Posterior vena cava (tissue), 2 donors: ENCODE measurements at places on chromosomes 11 and 22. TPM values are rescaled to one million over a fixed set of nuclear protein-coding genes. Genes with fewer than 3 reads are reported as not detected.

The DDX25 gene
- total RNA-seq = not detected

The TP53AIP1 gene
- not detected for total RNA-seq

The SLC22A25 gene
- not detected for total RNA-seq

The GAB4 gene
- not detected for total RNA-seq

The AMOTL1 gene
- total RNA-seq = 78.9 TPM

The SELENOH gene
- total RNA-seq = 61.8 TPM

The IL10RA gene
- 12.1 TPM for total RNA-seq

The PTS gene
- 44.2 TPM for total RNA-seq

The TRIM51 gene
- total RNA-seq = not detected

The FJX1 gene
- 5.8 TPM for total RNA-seq

The ABTB2 gene
- 8.6 TPM for total RNA-seq

GRCh38 chr22:48396785-48397530 lies 1430.7 kb downstream of the BRD1 start:
- no peak for DNase-seq

DNA sequence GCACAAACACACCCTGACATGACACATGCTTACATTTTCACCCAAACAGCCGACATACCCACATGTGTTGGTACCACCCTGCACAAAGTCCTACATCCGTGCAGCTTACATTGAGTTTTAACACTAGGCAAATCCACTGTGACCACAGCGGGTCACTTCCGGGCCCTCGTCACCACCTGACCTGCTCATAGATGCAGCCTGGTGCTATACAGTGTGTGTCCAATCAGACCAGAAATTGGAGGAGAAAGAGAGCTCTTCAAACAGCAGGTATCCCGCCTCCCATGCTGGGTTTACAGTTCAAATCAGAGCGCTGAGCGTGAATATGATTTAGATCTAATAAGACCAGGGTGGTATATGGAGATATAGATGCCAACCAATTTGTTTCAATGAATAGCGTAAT lies 35.4 kb downstream of the PHF21B start:
- DNase-seq = no peak

- no peak for DNase-seq
Measured at GRCh38 chr11:102117472-102118113, 7.3 kb downstream of the YAP1 start.

DNA sequence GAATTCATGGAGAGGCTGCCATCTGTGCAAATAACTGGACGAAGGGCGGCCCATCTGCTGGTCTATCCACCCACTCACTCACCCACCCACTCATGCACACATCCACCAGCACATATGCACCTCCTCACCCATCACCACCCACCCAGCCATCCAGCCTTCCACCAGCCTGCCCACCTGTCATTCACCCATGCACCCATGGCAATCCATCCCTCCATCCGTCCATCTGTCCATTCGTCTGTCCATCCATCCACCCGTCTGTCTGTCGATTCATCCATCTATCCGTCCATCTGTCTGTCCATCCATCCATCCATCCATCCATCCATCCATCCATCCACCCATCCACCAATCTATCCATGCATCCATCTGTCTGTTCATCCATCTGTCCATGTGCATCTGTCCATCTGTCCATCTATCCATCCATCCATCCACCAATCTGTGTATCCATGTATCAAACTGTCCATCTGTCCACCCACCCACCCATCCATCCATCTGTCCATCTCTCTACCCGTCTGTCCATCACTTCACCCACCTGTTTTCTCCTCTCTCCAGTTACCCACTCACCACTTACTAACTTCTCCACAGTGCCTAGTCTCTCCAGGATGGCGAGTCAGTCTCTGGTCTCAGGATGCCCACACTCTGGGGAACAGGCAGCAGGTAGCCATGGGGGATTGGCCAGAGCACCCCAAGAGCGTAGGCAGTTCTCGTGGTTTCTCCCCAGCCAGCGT lies 8.9 kb downstream of the TRPM5 start:
- DNase-seq = no peak

DNA sequence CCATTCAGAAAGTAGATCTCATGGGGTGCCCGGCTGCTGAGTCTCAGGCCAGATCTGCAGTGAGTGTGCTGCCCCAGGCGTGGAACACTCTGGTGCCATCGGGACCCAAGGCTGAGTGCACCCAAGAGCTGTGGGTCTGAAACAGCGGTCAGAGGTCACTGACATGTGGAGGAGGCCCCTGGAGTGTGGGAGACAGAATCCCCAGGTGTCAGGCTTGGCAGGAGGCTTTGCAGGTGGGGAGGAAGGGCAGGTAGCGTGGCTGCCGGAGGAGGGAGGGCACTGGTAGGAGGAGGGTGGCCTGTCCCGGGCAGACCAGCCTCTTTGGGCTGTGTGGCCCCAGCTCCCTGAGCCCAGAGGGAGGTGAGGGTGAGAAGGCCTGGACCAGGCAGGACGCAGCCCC lies 31.7 kb upstream of the KRTAP5-6 start:
- DNase-seq = peak; percentile 37

- no peak for DNase-seq
Measured at GRCh38 chr11:2173761-2174160, 2.1 kb upstream of the TH start.

- no peak for DNase-seq
Measured at GRCh38 chr11:12817681-12818332, 143.6 kb downstream of the TEAD1 start.

DNA sequence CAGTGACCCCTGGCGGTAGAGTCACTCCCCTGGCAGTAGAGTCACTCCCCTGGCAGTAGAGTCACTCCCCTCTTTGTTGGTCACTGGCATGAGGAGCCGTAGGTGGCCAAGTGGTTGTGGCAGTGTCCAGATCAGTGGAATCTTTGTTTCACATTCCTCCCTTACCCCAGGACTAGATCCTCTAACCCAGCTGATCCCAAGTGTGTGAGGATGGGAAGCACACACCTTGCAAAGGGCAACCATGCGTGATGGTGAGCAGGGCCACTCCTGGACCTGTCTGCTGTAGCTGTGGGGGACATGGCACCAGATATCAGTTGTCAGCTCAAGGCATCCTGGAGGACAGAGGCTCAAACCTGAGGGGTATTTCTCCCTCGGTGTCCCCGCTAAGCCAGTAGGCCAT lies 37.8 kb downstream of the OSBP2 start:
- DNase-seq = no peak

- no peak for DNase-seq
Measured at GRCh38 chr11:10930224-10930971, 72.5 kb upstream of the ZBED5 start.

DNA sequence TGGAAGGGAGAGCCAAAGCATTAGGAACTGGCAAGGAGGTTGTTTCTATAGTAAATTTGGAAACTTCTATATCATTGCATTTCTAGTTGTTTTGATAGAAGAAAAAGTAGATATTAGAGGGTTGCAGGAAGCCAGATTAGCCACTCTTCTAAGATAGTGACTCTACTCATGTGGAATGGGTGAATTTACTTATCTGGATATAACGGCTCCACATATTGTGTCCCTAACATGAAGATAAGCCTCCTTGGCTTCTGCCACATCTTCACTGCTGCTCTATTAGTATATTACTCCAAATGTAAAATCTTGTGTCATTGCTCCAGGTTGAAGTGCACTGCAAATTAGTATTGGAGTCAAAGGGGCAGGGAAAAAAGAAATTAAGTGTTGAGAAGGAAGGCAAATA lies 283.3 kb downstream of the CASP12 start:
- DNase-seq = no peak

- no peak for DNase-seq
Measured at GRCh38 chr11:2758751-2759150, 59.0 kb upstream of the KCNQ1OT1 start.

DNA sequence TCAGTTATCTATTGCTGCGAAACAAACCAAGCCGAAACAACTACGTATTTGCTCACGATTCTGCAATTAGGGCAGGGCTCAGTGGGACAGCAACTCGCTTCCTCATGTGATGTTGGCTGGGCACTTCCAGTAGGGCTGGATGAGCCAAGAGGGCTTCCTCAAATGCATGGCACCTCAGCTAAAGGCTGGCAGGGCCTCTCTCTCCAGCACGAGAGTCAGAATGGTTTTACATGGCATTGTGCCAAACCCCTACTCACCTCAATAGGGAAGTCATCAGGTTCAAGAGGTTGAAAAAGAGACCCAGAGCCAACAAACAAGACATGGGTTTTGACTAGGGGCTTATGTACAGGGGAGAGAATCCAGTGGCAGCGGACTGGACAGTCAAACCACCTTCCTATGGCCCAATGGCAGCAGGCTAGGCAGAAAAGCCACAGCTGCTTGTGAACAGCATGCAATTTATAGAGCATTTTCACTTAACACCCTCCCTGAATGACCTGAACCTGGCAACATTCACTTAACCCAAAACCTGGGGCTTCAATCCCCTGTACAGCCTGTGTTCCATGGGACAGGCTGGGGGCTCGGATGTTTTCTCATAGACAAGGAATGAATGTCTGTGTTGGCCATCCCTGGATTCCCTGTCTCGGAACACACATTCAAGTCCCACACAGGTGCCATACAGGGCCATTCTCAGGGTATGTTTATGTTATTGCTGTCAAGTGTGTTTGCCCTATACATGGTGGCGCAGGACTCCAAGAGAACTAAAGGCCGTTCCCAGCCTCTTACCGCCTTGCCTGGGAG lies 154.2 kb upstream of the NAV2 start:
- no peak for DNase-seq

DNA sequence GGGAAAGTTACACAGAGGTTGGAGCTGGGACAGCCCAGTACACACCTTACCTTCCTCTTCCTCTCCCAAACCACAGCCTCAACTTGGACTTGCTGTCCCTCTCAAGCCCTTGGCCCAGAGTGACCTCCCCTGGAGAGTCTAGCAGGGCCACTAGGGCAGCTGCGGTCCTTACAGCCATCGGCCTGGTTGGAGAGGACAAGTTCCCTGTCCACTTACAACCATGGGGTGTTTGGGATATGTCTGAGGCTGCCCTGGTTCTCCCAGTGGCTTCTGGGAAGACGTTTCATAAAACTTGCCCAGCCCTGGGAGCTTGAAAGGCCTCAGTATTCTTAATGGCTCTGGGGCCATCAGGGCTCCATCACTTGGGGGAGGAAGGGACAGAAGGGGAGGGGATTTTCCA lies 13.1 kb upstream of the DGKZ start:
- DNase-seq = no peak

GRCh38 chr11:91904792-91905785 lies 319.5 kb upstream of the FAT3 start:
- DNase-seq = no peak

DNA sequence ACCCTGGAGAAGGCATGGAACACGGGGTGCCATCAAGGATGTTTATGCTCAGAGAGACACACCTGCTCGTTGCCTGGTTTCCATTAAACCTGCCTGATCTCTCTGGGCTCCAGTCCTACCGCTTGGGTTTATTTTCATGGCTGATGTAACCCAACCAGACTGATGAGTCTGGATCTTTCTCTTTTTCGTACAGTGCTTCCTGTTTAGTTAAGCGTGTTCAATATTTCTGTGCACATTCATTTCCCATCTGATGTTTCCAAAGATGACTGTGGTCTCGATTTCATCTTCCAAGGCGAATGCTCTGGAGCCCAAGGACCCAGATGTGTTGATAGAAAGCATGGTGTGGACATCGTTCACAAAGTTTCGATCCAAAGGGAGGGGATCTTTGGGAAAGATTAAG lies 84.3 kb downstream of the SNX19 start:
- no peak for DNase-seq

- no peak for DNase-seq
Measured at GRCh38 chr11:18578975-18579598, 9.4 kb downstream of the UEVLD start.

DNA sequence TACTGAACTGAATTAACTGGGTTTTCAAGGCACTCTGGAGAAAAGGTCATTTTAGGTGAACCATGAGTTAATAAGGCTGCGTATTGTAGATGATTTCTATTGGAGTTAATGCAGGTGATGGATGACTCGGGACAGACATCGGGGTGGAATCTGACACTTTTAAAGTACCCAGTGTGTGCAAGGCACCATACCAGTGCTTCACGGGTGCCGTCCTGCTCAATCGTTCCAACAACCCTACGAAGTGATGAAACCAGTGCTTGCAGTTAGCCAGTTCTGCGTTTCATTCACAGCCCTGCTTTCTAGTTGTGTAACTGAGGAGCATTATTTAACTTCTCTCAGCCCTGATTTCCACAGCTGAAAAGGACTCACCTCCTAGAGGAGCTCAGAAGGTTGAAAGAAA lies 216.5 kb downstream of the BARX2 start:
- DNase-seq = no peak

DNA sequence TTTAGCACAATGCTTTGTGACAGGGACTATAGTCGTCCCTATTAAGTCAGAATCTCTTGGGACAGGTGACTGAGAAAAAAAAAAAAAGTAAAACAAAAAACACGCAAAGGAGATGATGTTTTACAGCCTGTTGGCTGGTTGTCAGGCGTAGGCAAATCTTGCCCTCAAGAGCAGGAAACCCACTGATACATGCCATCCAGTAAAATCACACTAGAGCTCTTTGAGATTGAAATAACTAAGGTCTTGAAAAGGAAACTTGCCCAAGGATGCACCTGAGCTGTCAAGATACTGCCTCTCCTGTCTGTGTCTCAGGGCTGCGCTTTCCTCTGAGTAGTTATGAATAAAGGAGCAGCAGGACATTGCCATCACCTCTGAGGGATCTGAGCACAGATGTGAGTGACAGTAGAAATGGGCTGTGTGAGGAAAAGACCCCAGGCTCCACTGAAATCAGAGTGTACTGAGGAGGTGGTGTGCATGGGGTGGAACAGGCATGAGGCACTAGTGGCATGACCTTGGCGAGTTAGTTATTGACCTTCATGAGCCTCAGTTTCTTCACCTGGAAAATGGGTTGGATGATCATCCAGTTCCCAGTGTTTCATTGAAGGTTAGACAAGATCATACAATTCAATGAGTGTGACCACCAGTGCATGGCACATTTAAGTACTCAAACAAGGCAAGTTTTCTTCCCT lies 23.3 kb downstream of the MICAL2 start:
- DNase-seq = no peak

GRCh38 chr22:48494968-48495750 lies 1332.5 kb downstream of the BRD1 start:
- peak; percentile 66 for DNase-seq

DNA sequence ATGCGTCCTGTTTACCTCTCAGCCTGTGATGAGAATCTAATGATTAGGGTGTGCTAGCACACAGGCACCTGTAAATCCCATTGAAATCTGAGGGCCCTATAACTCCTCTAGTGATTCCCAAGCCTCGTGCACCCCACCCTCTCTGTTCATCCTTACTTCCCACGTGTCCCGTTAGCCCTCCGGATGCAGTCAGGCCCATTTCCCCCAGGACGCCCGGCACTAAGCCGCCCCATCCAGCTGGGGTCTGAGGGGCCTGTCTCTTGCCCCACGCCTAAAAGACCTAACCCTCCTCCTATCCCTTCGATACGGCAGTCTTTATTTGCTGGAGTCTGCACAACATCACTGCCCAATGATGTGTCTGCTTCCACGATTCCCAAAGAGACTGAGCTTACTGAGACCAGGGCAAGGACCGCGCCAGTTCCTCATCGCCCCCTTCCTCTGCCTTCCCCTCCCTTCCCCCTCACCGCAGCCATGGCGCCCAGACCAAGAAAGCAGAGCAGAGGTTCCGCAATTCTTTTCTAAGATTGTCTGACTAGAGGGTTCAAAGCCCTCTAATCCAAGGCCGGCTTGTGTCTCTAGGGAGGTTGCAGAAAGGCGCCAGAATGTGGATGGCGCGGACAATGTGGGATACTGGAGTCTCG lies 1.1 kb upstream of the FADS2 start:
- DNase-seq = peak; percentile 86

GRCh38 chr11:1759151-1759850 lies 4.4 kb downstream of the CTSD start:
- no peak for DNase-seq

- no peak for DNase-seq
Measured at GRCh38 chr11:13242564-13242963, 35.0 kb upstream of the BMAL1 start.

- DNase-seq = peak; percentile 62
Measured at GRCh38 chr22:30892286-30892685, 76.3 kb downstream of the MORC2 start.

GRCh38 chr11:1391165-1392075 lies 1.7 kb downstream of the BRSK2 start:
- DNase-seq = no peak
